CD8-positive, alpha-beta memory T cell (primary cell): ENCODE measurements at places on chromosomes 1 and 21.

DNA sequence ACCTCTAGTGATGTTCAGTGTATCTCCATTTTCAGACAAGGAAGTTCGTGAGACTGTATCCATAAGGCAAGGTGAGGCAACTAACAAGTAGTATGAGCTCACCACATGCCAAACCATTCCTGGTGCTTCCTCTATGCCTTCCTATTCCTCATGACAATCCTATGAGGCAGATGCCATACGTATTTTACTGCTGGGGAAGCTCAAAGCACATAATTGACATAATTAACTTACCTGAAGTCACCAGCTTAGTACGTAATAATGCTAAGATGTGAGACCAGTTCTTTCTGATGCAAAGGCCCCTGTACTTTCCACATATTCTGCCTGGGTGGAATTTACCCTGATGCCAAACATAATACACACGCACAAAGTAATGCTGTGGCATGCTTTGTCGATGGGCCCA is 83.6 kb upstream of the NFIA start:
- DNase-seq: no peak

- DNase-seq: no peak
Observed at GRCh38 chr1:224378855-224379631, 22.4 kb downstream of the CNIH4 start.

DNA sequence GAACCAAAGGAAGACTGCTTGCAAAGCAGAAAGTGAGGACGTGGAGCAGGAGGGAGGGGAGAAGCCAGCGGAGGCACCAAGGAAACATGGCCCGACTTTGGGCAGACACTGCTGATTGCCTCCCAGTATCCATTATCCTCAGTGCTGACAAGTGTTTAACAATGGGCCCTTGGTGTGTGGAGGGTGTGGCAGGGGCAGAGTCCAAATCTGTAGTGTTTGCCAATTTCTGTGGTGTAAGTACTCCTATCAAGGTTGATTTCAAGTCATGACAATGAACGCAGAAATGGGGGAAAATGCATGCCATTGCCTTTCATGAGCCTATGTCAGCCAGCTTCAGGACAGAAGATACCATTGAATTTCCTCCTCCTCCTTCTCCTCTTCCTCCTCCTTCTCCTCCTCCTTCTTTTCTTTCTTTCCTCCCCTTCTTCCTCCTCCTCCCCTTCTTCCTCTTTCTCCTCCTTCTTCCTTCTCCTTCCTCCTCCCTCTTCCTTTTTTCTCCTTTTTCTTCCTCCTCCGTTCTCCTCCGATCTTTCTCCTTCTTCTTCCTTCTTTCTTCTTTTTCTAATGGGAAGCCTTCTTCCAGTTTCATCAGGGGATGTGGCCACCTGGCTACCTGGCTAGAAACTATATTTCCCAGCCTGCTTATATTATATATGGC is 10.3 kb upstream of the PHC2 start:
- DNase-seq: no peak

GRCh38 chr1:16011936-16012589 is 5.8 kb downstream of the HSPB7 start:
- DNase-seq: no peak

DNA sequence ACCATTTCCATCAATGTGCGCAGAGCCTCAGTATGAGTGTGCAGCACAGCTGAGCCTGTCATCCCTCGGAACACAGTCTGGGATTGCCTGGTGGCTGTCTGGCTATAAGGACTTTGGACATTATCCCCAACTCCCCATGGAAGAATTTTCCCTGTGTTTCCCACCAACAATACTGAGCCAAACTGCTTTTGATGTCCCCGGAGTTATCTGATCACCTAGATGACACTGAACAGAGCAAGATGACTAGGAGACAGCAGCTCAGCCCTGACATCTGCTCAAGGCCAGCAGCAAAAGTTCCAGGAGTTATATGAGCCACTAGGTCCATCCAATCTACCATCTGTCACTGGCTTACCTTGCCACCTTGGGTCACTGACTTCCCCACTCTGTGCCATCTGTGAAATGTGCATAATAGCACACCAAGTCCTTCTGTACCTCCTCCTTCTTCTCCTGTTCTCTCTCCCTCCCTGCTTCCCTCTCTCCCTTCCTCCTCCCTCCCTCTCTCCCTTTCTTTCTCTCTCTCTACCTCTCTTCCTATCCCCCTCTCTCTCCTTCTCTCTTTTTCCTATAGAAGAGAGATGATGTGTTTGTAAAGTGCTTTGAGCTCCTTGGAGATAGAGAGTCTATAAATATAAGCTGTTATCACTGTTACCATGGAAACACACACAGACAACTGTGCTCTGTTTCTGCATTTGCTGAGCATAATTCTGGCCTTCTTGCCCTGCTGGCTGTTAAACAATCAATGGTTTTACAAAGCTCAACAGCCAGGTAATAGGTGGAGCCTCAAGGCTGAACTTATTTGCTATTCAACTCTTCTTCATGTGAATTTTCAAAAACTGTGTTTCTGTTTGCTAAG is 19.7 kb upstream of the ATP1B1 start:
- DNase-seq: peak; percentile 22

DNA sequence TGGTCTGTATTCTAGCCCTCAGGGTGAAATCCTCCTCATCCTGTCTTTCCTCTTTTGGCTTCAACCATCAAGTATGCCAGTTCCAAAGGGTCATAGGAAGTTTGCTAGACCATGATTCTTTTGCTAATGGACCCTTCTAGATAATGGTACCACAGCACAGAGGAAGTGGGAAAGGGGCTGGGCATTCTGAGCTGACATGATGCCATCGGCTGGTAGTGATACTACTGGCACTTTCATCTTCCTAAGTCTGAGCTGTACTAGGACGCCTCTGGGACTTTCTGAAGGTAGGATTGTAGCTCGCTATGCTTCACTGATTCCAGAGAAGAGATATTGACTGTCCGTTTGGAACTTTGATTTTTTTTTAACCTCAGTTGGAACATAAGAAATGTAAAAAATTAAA is 11.4 kb downstream of the FASLG start:
- no peak for DNase-seq

- DNase-seq: no peak
Observed at GRCh38 chr1:218376722-218377121, 31.6 kb downstream of the TGFB2 start.
